ENCODE measurements at places on chromosomes 1 and 21. TPM values are rescaled to one million over a fixed set of nuclear protein-coding genes. Genes with fewer than 3 reads are reported as not detected.
A peak's percentile ranks its signal among the peaks of the same experiment; 100 is the strongest.

GRCh38 chr21:17451364-17451891 is 61.4 kb upstream of the CXADR start:
- no peak for DNase-seq

- no peak for DNase-seq
Observed at GRCh38 chr21:38460171-38460742, 38.0 kb downstream of the ERG start.

- no peak for DNase-seq
Observed at GRCh38 chr21:42835611-42836401, 43.5 kb downstream of the WDR4 start.

GRCh38 chr1:26175346-26175745 is 1.9 kb upstream of the CNKSR1 start:
- no peak for DNase-seq

DNA sequence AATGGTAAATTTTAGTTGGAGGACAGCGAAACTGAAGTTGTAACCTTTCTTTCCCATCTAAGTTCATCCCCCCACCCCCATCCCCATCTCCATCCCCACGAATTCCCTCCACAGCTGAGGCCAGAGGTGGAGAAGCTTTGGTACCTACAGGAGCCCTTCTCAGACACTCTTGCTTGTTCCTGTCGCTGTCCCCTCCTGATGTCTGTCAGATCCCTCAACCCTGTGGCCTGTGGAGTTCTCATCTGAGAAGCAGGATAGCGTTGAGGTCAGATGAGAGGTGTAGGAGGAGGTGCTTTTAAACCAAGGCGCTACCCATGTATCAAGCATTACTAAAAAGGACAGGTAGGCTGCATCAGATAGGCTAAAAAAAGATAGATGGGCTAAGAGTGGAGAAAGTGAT is 769 bp downstream of the NTPCR start:
- no peak for DNase-seq

The AIRE gene
- 0.12 TPM for polyA plus RNA-seq

DNA sequence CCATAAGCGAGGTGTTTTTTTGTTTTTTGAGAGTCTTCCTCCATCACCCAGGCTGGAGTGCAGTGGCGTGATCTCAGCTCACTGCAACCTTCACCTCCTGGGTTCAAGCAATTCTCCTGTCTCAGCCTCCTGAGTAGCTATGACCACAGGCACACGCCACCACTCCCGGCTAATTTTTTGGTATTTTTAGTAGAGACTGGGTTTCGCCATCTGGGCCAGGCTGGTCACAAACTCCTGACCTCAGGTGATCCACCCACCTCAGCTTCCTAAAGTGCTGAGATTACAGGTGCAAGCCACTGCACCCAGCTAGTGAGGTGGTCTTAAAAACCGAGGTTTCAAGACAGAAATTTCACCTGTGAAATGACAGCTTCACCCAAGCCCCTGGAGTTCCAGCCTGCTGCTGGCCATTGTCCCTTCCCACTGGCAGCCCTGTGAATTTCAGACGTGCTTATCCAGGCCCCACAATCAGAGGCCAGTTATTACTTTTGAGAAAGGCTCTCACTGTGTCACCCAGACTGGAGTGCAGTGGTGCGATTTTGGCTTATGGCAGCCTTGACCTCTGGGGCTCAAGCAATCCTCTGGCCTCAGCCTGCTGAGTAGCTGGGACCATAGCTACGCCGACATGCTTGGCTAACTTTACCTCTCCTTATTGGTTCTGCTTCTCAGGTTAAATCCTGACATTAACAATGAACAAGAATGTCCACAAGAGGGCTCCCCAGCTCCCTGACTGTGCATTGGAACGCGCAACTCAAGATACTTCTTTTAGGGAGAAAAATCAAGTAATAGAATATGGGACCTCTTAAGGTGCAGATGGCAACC is 19.4 kb downstream of the ENO1 start:
- no peak for DNase-seq

DNA sequence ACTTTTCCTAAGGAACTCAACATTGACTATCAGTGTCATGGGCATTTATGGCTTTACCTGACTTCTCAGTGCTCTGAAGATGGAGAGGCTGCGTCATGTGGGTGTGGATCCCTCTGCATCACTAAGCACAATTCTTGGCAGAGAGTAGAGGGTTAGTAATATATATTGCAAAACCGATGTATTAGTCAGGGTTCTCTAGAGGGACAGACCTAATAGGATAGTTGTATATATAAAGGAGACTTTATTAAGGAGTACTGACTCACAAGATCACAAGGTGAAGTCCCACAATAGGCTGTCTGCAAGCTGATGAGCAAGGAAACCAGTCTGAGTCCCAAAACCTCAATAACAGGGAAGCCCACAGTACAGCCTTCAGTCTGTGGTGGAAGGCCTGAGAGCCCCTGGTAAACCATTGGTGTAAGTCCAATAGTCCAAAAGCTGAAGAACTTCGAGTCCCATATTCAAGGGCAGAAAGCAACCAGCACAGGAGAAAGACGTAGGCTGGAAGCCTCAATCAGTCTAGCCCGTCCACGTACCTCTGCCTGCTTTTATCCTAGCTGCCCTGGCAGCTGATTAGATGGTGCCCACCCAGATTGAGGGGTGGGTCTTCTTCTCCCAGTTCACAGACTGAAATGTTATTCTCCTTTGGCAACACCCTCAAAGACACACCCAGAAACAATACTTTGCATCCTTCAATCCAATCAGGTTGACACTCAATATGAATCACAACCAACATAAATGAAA is 159.7 kb upstream of the NRIP1 start:
- DNase-seq: peak; percentile 48

- DNase-seq: no peak
Observed at GRCh38 chr1:62691062-62691844, 3.1 kb upstream of the DOCK7 start.

The C1orf185 gene
- polyA plus RNA-seq: not detected

The CELA3B gene
- polyA plus RNA-seq: not detected

DNA sequence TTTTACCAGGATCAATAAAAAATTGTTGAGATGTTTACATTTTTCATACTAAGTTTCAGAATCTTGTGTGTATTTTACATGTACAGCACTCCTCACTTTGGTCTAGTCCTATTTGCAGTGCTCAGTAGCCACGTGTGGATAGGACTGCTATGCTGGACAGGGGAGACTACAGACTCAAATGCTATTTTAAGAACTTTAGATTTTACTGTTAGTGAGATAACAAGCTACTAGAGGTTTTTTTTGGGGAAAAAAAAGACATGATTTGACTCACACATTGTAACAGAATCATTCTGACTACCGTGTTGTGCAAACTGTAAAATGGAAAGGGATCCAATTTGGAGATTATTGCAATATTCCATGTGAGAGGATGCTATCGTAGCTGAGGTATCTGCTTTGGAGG is 418.9 kb upstream of the PRMT6 start:
- DNase-seq: no peak

GRCh38 chr1:154970631-154971340 is at the start of gene SHC1:
SHC1 (minus strand) TSS chr1:154970747; CDS start chr1:154970526, 221 bp downstream.
- no peak for DNase-seq

DNA sequence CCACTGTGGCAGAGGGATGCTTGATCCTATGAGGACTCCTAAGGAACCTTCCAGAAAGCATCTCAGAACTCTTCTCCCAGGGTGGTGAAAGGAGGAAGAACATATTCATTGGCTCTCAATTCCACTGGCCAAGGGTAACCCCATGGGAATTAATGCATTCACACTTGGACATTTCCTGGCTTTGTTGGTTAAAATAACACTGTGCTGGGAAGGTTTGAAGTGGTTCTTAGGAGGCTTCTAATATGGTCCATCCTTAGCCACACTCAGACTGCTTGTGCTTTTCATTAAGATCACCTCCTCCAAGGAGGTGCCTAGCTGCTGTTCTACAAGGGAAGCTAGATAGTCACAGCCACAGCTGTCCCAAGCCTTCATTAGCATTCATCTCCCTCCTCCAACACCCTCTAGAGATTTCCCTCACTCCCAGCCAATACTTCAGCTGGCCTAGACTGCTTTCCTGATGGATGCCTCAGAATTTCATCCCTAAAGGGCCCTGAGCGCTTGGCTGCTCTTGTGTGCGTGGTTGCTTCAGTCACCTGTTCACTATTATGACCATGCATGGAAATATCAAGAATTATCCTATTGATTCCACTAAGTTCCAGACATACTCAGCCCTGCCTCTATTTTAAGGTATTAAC is 544.4 kb downstream of the PLPP3 start:
- DNase-seq: no peak

The ETV3 gene
- 7.9 TPM for polyA plus RNA-seq

- DNase-seq: no peak
Observed at GRCh38 chr21:45939521-45940045, 42.0 kb upstream of the COL6A1 start.

The OR2T2 gene
- polyA plus RNA-seq: not detected

GRCh38 chr1:228085287-228085951 is 2.9 kb downstream of the ARF1 start:
- peak; percentile 40 for DNase-seq

- DNase-seq: no peak
Observed at GRCh38 chr1:24027838-24028468, 47.8 kb upstream of the SRSF10 start.

- no peak for DNase-seq
Observed at GRCh38 chr1:172638249-172638648, 20.7 kb upstream of the FASLG start.

DNA sequence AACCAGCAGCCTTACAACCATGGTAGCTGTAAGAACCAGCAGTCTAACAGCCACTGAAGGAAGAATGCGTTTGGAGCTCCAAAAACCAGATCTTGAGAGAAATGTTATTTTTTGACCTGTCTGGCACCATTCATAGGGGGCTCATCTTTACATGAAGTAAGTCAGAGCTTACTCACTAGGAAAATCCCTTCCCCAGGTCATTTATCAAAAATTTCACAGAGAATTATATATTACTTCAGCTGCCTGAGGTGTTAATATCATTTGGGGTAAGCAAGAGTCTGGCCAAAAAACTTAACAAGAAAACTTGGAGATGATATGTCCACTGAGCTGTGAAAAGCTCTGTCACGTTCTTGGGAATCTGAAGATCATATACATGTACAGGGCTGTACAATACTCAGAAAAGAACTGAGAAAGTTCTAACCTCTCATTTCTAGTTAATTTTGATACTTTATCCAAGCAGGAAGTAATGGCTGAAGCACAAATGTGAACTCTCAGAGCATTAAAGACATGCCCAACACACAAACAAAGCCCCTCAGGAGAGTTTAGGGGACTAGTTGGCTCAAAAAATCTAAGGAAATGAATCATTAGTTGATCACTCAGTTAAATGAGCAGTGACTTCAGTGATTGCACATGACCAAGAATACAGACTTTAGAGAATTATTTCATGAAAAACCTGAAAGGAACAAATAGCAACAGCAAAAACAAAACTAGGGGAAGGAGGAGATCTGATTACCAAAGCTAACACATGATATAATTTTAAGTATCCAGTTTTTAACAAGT is 681.1 kb downstream of the LTN1 start:
- no peak for DNase-seq

The GRIK3 gene
- not detected for polyA plus RNA-seq

DNA sequence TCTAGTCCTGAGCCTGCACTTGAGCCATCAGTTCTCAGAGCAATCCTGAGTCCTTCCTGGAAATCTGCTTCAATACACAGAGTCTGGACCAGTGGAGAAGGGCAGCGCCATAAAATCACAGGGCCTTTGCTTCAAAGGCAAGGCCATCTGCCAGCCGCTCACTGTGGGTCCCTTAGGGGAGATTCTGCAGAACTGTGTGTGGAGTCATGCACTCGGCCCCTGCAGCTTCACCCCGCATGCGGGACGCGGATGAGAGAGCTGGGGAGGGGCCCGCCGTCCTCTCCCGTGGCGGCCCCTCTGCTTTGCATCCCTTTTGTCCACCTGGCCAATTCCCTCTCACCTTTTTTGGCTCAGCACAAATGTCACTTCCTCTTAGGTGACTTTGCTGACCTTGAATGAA is 311.2 kb upstream of the VAMP3 start:
- no peak for DNase-seq

- no peak for DNase-seq
Observed at GRCh38 chr1:185960422-185961321, 226.5 kb downstream of the HMCN1 start.

DNA sequence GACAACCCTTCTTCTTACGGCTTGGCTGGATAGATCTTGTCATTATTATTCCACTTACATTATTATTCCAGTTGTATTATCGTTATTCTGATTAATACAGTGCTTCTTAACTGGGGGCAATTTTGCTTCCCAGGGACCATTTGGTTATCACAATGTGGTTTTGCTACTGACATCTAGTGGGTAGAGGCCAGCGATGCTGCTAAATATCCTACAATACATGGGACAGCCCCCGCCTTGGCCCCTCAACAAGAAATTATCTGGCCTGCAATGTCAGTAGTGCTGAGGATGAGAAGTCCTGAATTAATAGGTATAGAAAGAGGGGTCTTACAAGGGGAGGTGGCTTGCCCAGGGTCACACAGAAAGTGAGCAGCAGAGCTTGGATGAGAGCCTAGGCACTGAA is 105.6 kb downstream of the PTPRU start:
- no peak for DNase-seq
